ENCODE measurements at places on chromosomes 1 and 21. TPM values are rescaled to one million over a fixed set of nuclear protein-coding genes. Genes with fewer than 3 reads are reported as not detected.

The RAB7B gene
- total RNA-seq, result 9.0 TPM

The BROX gene
- total RNA-seq, result 56.0 TPM

The RXFP4 gene
- not detected for total RNA-seq

The CHRM3 gene
- total RNA-seq, result 1.8 TPM

The MATN1 gene
- total RNA-seq, result 0.05 TPM

The MPL gene
- total RNA-seq, result not detected

The OR2L13 gene
- not detected for total RNA-seq

The OR2T34 gene
- not detected for total RNA-seq

The C1QA gene
- total RNA-seq, result not detected

The PDZK1 gene
- 55.0 TPM for total RNA-seq

The TNFSF4 gene
- 4.3 TPM for total RNA-seq

The TLR5 gene
- total RNA-seq, result 2.3 TPM

The ZNF648 gene
- total RNA-seq, result not detected

The OR2L8 gene
- total RNA-seq, result not detected

The CKS1B gene
- total RNA-seq, result 33.5 TPM

The OR6F1 gene
- total RNA-seq, result not detected

The EDARADD gene
- not detected for total RNA-seq

The UBL4B gene
- total RNA-seq, result not detected

The LCE5A gene
- total RNA-seq, result not detected

The NES gene
- 1,770 TPM for total RNA-seq

The OLFML2B gene
- total RNA-seq, result 216 TPM

The VCAM1 gene
- total RNA-seq, result 9.3 TPM

The FAM131C gene
- not detected for total RNA-seq

The SMPDL3B gene
- total RNA-seq, result not detected

The KIAA1614 gene
- 6.5 TPM for total RNA-seq

The IL6R gene
- 1.6 TPM for total RNA-seq

The FBLIM1 gene
- 103 TPM for total RNA-seq

The ZNF326 gene
- 7.2 TPM for total RNA-seq

The SNX27 gene
- total RNA-seq, result 27.9 TPM

The LCK gene
- total RNA-seq, result not detected

The GBP1 gene
- total RNA-seq, result 30.3 TPM

The SPATA46 gene
- not detected for total RNA-seq

The PPFIA4 gene
- 180 TPM for total RNA-seq

The NID1 gene
- total RNA-seq, result 8.7 TPM

The NTNG1 gene
- 0.08 TPM for total RNA-seq

The ZMPSTE24 gene
- 52.2 TPM for total RNA-seq

The AMY1A gene
- not detected for total RNA-seq

The FCRL2 gene
- total RNA-seq, result not detected

The SPRR4 gene
- total RNA-seq, result not detected

The ZNF669 gene
- 8.5 TPM for total RNA-seq

The PRR9 gene
- not detected for total RNA-seq

The KCNE2 gene
- 0.47 TPM for total RNA-seq

The VAMP3 gene
- 141 TPM for total RNA-seq

The TSSK3 gene
- total RNA-seq, result 0.88 TPM

The PLK3 gene
- total RNA-seq, result 72.5 TPM

The TMEM240 gene
- total RNA-seq, result not detected

The ADAMTS4 gene
- total RNA-seq, result 22.4 TPM

The ITLN2 gene
- total RNA-seq, result not detected

The PTCH2 gene
- total RNA-seq, result 0.51 TPM

The FOXD3 gene
- 0.05 TPM for total RNA-seq

The TTF2 gene
- total RNA-seq, result 11.8 TPM

The PLPPR4 gene
- total RNA-seq, result 2.1 TPM

The PLEKHA6 gene
- total RNA-seq, result 18.7 TPM

The FAM43B gene
- 0.08 TPM for total RNA-seq

The FCRL1 gene
- not detected for total RNA-seq

The TCP10L gene
- total RNA-seq, result 0.83 TPM

The SHISA4 gene
- total RNA-seq, result 167 TPM

All from myocyte (in vitro differentiated cells).